ENCODE measurements at places on chromosomes 6 and 20.

DNA sequence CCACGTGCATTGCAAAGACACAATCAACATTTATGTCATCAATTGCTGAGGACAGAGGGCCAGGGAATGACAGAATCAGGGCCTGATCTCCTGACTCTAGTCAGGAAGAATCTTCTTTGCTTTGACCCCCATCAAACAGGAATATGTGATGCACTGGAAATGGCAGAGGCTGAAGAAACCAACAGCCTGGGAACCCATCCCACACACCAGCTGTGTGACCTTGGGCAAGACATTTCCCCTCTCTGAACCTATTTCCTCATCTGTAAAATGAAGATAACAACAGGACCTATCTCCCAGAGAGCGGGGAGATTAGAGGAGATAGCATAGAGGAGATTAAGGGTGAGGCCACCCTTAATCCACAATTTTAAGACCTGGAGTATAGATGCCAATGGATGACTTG lies 1.5 kb downstream of the HNF4A start:
- DNase-seq, result no peak
- H3K4me1 ChIP-seq, result no peaks in the 10 kb centered on the region
- no peak overlapping the region for H3K4me3 ChIP-seq
- no peak overlapping the region for H3K27ac ChIP-seq
- H3K27me3 ChIP-seq, result peaks cover 8% of the 10 kb centered on the region

- H3K4me3 ChIP-seq, result no peak overlapping the region
- DNase-seq, result no peak
- peak overlapping the region; percentile 93 for H3K27ac ChIP-seq
- H3K4me1 ChIP-seq, result peaks cover 25% of the 10 kb centered on the region
Observed at GRCh38 chr6:47134476-47135189, 92.5 kb upstream of the ADGRF1 start.

GRCh38 chr6:146917182-146917581 lies 287.0 kb upstream of the STXBP5 start:
- no peaks in the 10 kb centered on the region for H3K27me3 ChIP-seq
- no peak overlapping the region for H3K27ac ChIP-seq
- H3K4me3 ChIP-seq, result no peak overlapping the region

DNA sequence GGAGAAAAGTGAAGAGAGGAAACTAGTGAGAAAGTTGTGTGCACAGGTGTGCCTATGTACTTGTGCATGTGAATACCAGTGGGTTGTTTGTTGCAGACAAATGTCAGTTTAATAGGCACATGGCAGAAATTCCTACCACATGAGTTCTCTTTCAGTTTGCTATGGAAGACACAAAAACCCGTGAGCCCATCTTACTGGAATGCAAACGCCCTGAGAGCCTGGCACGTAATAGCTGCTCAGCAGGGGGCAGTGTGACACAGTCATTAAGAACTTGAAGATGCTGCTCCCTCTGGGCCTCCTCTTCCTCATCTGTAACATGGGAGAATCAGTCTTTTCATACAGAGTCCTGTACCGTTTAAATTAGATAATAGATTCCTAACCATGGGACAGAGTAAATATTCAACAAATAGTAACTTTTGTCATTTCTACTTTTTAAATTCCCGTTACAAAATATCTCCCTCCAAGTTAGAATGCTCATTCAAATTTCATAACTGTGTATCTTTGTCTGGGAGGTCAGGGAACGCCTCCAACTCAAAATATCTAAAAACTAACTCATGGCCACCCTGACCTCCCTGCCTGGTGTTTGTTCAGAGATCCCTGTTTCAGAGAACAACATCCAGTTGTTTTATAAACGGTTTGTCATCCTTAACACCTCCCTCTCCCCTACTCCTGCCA lies 802.9 kb downstream of the MAFB start:
- no peaks in the 10 kb centered on the region for H3K4me1 ChIP-seq
- H3K27me3 ChIP-seq, result no peaks in the 10 kb centered on the region
- no peak for DNase-seq
- no peak overlapping the region for H3K4me3 ChIP-seq

DNA sequence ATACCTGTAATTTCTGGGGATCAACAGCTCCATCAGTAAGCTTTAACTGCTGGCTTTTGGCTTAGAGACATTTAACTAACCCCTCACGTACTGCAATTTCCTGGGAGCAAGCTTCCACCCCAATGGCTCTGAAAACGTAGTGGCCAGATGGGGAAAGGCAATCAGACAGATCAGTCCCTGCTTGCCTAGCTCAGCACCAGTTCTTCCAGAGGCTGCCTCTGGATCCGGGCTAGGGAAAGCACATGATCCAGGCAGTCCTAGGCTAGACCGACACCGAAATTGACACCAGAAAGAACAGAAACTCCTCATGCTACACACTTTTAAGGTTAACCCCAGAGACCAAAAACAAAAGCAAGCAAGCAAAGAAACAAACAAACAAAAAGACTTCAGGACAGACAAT lies 13.3 kb downstream of the PREP start:
- no peak for DNase-seq
- peaks cover 68% of the 10 kb centered on the region for H3K36me3 ChIP-seq
- peak overlapping the region; percentile 24 for H3K27ac ChIP-seq
- no peaks in the 10 kb centered on the region for H3K27me3 ChIP-seq

DNA sequence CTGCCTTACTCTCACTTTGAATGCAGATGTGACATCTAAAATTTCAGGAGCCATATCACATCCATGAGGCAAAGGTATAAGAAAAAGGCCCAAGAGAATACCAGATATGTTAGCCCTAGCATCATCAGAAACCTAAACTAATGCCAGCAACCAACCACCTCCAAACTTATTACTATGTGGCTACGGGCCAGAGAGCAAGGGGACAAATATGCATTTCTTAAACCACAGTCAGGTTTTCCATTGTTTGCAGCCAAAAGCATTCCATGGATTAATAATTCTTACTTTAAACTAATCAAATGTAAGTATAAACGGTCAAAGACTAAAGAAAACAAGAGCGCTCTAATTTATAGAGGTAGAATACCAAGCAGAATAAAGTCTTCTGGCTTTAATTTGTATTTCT lies 84.7 kb downstream of the TASP1 start:
- no peak overlapping the region for H3K27ac ChIP-seq
- no peak for DNase-seq
- H3K4me1 ChIP-seq, result no peaks in the 10 kb centered on the region
- H3K4me3 ChIP-seq, result no peak overlapping the region
- no peaks in the 10 kb centered on the region for H3K27me3 ChIP-seq

DNA sequence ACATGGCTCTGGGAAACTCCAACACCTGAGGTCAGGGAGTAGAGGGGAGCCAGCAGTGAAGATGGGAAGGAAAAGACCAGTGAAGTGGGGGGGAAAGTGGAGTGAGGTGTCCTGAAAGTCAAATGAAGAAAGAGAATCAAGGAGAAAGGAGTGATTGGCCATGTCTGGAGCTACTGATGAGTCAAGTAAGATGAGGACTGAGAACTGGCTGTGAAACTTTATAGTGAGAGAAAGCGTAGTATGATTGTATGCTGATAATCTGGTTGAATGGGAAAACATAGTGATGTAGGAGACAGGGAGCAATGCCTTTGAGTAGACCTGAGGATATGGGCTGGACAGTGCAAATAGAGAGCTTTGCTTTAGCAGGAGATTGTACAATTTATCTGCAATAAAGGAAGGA lies 183.6 kb upstream of the GMDS start:
- DNase-seq, result no peak
- no peaks in the 10 kb centered on the region for H3K36me3 ChIP-seq
- H3K27ac ChIP-seq, result no peak overlapping the region
- no peaks in the 10 kb centered on the region for H3K27me3 ChIP-seq
- H3K4me1 ChIP-seq, result peaks cover 17% of the 10 kb centered on the region

DNA sequence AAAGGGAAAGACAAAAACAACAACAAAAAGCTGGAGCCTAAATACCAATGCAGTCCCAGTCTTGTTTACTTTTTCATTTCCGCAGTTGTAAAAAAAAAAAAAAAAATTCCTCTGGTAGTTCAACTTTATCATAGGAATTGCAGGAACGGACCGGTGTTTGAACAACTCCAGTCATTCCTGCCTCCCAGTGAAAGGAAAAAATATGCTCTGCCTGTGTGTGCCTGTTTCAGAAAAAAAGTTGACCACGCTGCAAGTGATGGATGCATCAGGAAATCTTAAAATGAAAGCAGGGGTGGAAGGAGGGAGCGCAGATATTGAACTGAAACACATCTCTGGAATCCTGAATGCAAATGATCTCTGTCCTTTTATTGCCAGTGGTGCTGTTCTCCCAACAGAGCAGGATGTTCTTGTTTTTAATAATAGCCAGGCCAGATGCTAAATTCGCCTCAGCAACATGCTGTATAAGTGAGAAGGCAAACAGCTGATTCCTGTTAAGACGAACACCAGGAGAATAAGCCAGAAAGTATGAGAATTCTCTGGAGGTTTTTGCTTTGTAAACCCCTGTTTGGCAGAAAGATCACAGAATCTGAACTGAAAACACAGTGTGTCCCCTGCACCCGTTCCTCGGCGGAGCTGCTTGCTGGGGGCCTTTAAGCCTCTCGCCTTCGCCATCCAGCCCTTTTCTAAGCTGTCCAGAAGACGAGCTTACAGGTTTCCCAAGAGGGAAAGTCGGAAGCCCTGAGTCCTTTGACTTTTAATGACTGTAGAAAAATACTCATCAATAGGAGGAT lies 178.4 kb upstream of the SUPT3H start:
- H3K4me1 ChIP-seq, result peaks cover 6% of the 10 kb centered on the region
- H3K4me3 ChIP-seq, result no peak overlapping the region
- DNase-seq, result no peak
- H3K36me3 ChIP-seq, result no peaks in the 10 kb centered on the region
- no peaks in the 10 kb centered on the region for H3K27me3 ChIP-seq
- H3K27ac ChIP-seq, result no peak overlapping the region

DNA sequence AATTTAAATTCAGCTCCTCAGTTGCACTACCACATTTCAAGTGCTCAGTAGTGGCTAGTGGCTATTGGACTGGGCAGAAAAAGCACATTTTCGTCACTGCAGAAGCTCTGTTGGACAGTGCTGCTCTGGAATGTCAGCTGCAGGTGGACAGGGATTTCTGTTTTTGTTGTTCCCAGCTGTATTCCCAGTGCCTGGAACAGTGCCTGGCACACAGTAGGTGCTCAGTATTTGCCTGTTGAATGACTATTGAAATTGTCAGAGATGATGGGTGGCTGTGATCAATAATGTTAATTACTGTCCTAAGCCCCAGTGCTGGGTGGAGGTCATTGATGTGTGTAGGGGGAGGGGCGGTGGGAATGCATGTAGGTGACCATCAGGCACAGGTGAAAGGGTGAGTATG lies 5.5 kb downstream of the CLPSL1 start:
- H3K4me3 ChIP-seq, result no peak overlapping the region
- no peaks in the 10 kb centered on the region for H3K36me3 ChIP-seq
- peaks cover 5% of the 10 kb centered on the region for H3K27me3 ChIP-seq
- no peak overlapping the region for H3K27ac ChIP-seq

GRCh38 chr20:1888796-1889463 lies 6.3 kb upstream of the SIRPA start:
- DNase-seq, result no peak
- no peaks in the 10 kb centered on the region for H3K27me3 ChIP-seq
- no peak overlapping the region for H3K4me3 ChIP-seq
- no peaks in the 10 kb centered on the region for H3K4me1 ChIP-seq

DNA sequence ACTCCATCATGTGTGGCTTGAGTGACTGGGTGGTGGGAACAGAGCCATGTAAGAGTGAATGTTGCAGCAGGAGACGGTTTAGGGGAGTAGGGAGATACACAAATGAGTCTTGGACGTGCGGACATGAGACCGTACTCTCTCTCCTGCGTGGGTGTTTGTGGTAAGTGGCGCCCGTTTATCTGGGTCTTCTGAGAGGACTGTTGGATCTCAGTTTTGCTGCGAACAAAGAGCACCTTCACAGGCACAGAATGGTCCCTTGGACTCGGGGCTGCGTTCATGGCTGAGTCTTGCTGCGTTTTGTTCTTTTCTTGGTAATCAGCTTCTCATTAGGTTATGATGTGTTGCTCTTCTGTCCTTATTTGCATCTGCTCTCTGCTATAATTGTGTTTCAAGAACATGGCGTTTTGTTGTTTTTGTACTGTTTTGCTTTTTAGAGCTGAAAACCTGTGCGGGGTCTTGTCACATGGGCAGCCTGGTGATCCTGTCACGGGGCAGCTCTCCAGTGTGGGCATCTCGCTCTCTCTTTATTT lies 28.5 kb downstream of the STK35 start:
- no peak for DNase-seq
- H3K4me3 ChIP-seq, result no peak overlapping the region
- H3K27me3 ChIP-seq, result no peaks in the 10 kb centered on the region
- H3K4me1 ChIP-seq, result peaks cover 32% of the 10 kb centered on the region
- no peaks in the 10 kb centered on the region for H3K36me3 ChIP-seq
- H3K27ac ChIP-seq, result no peak overlapping the region

DNA sequence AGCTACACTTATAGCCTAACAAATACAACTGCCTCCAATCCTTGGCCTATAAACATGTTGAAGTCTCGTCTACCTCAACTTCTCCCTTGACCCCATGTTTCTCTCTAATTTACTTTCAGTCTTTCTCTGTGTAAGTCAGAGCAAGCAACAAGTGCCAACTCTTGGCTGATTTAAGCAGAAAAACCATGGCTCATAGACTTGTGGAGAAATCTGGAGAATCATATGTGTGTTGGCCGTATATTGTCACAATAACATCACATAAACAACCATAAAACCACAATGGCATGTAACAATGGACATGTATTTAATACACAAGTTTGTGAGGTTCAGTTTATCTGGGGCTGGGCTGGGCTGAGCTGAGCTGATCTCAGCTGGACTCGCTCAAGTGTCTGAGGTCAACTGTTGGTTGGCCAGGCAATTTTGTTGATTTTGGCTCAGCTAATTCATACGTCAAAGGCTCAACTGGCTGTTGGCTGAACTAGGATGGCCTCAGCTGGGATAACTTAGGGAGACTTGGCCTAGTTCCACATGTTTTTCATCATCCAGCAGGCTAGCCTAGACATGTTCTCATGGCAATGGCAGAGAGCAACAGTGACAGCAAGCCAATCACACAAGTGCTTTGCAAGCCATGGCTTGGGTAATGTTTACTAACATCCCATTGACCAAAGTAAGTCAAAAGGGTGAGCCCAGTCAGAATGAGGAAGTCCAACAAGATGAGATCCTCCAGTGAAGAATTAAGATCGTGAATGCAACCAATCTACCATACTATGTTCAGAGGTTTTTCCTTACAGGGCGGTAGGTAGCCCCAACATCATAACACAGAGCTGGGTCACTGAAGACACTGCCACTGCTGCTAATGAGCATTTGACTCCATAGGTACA lies 12.9 kb upstream of the TBC1D22B start:
- no peak overlapping the region for H3K4me3 ChIP-seq
- H3K27me3 ChIP-seq, result no peaks in the 10 kb centered on the region
- peak overlapping the region; percentile 95 for H3K27ac ChIP-seq
- no peaks in the 10 kb centered on the region for H3K36me3 ChIP-seq
- peaks cover 50% of the 10 kb centered on the region for H3K4me1 ChIP-seq
